ENCODE measurements at places on chromosomes 7 and 10.

DNA sequence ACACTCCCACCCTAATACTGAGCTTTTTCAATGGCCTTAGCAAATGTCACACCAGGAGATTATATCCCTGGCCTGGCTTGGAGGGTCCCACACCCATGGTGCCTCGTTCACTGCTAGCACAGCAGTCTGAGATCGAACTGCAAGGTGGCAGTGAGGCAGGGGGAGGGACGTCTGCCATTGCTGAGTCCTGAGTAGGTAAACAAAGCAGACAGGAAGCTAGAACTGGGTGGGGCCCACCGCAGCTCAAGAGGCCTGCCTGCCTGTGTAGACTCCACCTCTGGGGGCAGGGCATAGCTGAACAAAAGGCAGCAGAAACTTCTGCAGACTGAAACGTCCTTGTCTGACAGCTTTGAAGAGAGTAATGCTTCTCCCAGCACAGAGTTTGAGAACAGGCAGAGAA lies 338.9 kb upstream of the MBL2 start:
- no peak for DNase-seq

- DNase-seq, result no peak
These were observed 55.8 kb upstream of the FGFR2 start for GRCh38 chr10:121654021-121654545.

DNA sequence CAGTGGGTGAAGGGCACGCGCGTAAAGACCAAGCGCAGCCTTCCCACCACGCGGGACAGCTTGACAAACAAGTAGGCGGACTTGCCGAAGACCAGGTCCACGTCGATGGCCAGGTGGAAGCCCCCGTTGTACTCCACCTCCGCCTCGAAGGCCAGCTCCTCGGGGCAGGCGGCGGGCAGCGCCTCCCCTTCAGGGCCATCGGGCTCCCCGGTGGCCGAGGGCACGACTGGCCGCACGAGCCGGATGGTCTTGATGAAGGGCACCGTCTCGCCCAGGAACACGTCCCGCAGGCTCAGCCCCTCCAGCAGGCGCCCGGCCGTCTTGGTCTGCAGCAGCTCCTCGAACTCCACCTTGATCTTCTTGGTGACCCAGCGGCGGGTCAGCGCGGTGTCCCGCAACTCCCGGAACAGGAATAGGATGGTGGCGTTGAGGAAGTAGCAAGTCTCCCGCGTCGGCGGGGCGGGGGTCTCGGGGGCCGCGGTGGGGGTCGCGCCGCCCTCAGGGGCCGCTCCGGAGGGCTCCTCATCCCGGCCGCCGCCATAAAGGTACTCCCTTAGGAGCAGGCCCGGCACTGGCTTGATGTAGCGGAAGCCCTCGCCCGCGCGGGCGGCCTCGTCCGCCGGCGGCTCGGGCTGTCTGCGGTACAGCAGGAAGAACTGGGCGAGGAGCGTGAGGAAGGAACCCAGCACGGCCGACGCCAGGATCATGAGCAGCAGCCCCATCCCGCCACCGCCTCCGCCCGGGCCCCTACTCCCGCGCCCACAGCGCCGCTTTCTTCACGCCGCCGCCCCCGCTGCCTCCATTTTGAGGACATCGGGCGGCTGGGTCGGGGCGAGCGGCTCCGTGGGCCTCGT lies 507 bp downstream of the PDZD8 start:
- peak; percentile 45 for DNase-seq

GRCh38 chr7:76302347-76303201 lies at the start of gene HSPB1:
HSPB1 (plus strand) TSS chr7:76302673; CDS start chr7:76302713, 40 bp downstream.
- DNase-seq, result peak; percentile 74

DNA sequence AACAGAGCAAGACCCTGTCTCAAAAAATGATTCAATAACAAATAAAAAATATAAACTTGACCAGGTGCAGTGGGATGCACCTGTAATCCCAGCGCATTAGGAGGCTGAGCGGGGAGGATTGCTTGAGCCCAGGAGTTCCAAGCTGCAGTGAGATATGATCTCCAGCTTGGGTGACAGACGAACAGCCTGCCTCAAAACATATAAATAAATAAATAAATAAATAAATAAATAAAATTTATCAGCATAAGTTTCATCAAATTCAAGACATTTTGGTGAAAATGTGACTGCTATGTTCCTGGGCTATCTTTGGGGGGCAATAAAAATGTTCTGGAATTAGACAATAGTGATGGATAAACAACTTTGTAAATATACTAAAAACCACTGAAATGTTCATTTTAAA lies 4.8 kb upstream of the EIF4EBP2 start:
- no peak for DNase-seq

GRCh38 chr10:200405-200804 lies 65.2 kb downstream of the ZMYND11 start:
- DNase-seq, result no peak

DNA sequence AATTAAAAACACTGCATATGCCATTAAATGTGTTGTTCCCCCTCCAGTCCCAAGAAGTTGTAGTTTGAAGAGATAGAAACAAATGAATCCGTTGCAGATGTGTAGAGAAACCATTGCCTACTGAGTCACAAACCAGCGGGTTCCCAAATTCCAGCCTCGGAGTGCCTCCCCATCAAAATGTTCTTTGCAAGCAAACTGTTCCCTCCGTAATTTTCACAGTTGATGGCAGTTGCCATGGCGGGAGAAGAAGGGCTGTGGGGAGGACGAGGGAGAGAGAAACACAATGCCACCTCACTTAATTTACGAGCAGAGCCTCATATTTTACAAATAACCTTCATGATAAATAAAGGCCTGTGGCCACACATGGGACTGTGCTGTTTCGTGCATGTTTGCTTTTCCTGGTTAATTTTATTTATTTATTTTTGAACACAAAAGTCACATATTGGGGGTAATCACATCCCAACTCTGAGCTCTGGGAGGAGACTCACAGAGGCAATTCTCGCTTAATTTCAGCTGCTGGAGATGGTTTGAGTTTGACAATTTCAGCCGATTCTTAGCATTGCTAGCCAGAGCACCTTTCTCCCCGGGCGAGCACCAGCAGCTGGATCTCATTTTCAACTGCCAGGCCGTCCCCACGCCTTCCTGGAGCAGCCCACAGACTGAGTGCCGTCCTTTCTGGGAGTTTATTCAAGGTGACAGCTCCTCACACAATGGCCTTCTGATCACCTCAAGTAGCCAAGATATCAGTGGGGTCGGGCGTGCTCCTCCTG lies 1084.2 kb downstream of the KCNMA1 start:
- no peak for DNase-seq

- no peak for DNase-seq
These were observed 162.4 kb downstream of the TCERG1L start for GRCh38 chr10:131149111-131149510.

DNA sequence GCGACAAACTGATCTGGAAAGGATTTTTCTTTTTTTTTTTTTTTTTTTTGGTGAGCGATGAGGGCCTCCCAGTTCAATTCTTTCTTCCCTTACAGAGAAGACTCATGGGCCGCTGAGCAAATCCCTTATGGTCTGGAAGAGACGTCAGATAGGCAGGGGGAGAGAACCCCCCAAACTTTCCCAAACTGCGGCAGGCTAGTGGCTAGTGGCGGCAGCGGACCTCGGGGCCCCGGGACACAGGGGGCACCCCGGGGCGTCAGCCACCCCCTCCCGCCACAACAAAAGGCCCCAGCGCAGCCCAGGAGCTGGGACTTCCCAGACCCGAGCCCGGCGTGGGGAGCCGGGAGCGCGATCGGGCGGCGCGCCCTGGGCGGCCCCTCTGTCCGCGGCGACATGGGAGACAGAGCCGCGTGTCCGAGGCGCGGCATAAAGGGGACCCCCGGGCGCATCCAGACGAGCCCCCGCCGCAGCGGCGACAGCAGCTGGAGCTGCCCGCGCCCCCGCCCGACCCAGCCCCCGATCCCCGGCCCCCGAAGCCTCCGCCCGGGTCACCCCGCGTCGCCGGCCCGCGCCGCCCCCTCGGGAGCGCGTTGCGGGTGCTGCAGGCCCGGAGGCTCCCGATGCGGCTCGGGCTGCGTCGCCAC lies 755 bp downstream of the FAM171A1 start:
- DNase-seq, result no peak

DNA sequence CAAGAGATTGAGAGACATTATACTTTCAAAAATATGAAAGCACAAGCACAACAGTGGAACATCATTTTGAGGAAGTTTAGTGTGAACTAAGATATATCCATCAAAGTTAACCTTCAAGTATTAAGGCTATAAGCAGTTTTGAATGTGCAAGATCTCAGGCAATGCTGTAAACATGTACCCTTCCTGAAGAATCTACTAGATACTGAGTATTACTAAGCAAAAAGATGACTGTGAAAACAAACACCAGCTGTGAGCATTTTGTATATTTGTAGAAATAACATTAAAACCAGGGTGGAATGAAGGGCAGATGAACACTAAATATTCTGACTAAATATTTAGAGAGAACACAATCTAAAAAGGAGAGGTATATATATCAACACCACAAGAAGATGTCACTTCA lies 41.3 kb upstream of the ADRA2A start:
- DNase-seq, result no peak

DNA sequence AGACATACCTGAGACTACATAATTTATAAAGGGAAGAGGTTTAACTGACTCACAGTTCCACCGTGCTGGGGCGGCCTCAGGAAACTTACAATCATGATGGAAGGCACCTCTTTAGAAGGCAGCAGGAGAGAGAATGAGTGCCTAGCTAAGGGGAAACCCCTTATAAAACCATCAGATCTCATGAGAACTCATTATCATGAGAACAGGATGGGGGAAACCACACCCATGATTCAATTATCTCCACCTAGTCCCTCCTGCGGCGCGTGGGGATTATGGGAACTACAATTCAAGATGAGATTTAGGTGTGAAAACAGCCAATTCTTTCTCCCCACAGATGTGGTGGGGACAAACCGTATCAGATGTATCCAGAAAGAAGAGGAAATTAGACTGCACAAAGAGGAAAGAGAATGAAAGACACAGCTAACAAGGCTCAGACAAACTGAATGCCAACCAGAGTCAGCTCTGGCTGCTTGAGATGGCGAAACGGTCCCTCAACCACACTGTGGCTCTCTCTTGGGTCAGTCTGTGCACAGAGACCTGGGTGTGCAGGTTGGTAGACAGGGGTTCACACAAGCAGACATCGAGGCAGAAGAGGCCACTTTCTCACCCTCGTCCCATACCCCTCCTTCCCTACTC lies 375.6 kb downstream of the SFMBT2 start:
- DNase-seq, result no peak

GRCh38 chr10:52353960-52354394 lies 39.9 kb downstream of the DKK1 start:
- DNase-seq, result no peak

DNA sequence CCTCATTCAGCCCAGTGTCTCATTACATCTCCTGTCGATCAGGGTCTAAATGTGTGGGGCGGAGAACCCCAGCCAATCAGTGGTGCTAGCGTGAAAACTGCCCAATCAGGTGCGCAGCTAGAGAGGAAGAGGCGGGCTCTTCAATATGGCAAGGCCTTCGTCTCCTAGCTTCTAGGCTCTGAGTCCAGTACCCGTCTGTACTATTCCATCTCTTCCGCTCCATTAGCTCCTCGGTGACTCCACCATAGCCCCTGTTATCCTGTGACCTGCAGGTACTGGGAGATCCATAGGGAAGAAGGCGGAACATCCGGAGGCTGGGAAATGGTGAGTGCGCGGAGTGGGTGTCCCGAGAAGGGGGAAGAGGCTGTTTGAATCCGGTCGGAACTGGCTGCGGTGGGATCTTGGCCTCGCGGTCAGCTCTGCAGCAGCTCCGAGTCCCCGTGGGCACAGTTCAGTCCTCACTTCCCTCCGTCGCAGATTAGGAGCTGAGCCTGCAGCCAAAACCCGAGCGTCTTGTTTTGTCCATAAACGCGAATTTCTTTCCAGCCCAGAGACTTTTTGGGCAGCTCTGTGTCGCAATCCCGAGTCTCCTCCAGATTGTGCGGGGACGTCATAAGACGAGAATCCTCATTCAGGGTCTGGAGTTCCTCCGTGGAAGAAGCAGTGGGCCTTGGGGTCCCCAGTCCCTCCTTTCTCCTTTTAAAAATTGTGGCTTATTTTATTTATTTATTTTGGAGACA lies at the start of gene ZNF727:
TSS of gene ZNF727 (plus strand) at position 134 of the 740 bp plus-strand sequence. CDS start at position 322, 188 bp downstream.
- DNase-seq, result no peak

- no peak for DNase-seq
These were observed 97.2 kb downstream of the SLC25A13 start for GRCh38 chr7:96224685-96225084.

DNA sequence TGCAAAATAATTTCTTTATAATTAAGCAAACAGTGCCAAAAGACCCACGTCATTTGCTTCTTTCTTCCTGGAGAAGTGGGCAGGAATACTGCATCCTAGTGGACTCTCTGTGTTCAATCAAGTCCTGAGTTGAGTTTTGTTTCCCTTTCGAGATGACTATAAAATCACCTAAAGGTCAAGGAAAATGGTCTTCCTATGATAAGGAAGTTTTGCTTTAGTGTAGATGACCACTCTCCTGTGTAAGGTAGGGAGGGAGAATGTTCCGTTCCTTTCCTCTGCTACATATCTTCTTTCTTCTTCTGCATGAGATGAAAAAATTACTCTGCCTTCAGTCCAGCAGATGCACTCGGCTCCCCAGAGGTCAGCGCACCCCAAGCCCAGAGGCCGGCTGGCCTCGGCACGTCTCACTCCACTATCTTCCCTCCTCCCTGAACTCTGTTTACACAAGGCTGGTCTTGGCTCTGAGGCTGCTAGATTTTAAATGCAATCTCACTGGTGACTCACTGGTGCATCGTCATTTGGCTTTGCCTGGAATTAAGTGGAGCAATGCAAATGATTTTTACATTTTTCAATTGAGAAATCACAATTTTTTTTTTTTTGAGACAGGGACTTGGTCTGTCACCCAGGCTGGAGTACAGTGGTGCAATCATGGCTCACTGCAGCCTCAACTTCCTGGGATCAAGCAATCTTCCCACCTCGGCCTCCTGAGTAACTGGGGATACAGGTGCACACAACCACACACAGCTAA lies 18.6 kb upstream of the VDAC2 start:
- no peak for DNase-seq

DNA sequence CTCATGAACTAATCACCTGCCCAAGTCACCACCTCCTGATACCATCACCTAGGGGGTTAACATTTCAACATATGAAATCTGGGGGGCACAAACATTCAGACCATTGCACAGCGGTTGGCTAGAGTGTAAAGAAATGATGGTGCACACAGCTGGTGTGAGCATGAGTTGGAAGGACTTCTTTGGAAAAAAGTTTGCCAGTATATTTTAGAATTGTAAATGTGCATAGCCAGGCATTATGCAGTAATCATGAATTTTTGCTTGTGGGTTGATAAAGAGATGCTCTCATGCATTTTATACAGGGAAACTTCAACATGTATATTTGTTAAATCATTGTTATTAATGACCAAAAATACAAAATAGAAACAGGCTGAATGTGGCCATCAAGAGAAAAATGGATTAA lies 100.0 kb downstream of the VWC2 start:
- no peak for DNase-seq

DNA sequence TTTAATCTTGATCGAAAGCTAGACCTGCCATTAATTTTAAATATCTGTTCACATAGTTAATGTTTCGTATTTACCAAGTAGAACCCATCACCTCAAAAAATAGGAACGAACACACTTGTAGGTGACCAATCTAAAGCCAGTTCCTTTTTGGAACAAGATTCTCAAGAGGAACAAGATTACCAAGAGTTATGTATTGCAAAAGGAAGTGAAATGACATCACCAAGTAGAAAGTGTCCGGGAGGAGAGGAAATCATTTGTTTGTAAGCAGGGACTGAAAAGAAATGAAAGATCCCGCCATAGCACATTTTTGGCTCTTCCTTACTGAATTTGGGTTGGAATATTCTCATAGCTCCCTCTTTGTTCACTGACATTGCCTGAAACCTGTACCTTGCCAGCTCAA lies 1200.5 kb downstream of the SORCS1 start:
- DNase-seq, result no peak
